ENCODE measurements at places on chromosomes 13 and 19.
A peak's percentile ranks its signal among the peaks of the same experiment; 100 is the strongest.

DNA sequence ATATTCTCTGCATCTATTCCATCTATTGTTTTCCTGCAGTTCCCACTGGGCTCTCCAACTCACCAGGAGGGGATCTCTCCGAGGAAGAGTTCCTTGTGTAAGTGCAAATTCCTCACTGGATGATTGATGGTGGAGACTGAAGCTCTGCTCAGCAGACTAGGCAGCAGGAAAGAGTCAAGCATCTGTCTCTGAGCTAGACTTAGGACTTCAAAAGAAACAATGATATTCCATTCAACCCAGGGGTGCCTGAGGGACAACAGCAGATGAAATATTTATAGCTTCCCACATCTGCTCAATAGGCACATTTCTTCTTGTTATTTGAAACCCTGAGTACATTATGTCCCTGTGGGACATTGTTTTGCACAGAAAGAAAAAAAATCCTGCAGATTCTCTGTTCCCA, at the start of the genes OR7A5 and OR7C1:
OR7A5 (minus strand) TSS at position 175 of the 400 bp plus-strand sequence. CDS start 6,944 bp downstream, outside the sequence.
OR7C1 (minus strand) TSS at position 175 of the 400 bp plus-strand sequence. CDS start 35,049 bp downstream, outside the sequence.
- DNase-seq = no peak

DNA sequence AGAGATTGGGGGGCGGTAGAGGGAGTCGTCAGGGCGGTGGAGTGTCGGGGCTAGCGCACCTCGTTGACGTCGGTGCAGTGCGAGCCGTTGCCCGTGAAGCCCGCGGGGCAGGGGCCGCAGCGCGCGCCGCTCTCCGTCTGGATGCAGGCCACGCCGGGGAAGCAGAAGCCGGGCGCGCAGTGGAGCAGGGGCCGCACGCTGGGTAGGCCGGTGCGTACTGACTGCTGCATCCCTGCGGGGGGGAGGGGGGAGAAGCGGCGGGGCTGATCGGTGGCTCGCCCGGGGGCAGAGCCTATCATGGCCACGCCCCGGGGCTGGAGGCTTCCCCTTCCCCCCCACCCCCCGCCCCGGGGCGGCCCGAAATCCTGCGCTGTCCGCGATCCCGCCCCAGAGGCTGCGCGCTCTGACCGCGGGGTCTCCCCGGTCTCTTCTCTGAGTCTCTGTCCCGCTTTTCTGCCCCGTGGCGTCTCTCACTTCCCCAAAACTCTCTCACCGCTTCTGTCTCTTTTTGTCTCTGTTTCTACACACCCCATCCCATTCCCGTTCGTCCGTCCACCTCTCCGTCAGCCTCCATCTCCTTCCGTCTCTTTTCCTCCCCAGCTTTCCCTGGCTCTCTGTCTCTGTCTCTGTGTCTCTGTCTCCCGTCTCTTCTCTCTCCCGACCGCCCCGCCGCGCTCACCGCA, 1.1 kb downstream of the COMP start:
- no peak for DNase-seq

GRCh38 chr13:41520660-41521630, 63.6 kb downstream of the RGCC start:
- DNase-seq = no peak

- DNase-seq = no peak
Observed at GRCh38 chr19:2239771-2240770, 3.4 kb downstream of the SF3A2 start.

- no peak for DNase-seq
Observed at GRCh38 chr13:80161219-80161618, 179.7 kb downstream of the SPRY2 start.

- DNase-seq = no peak
Observed at GRCh38 chr13:30212256-30212655, 95.1 kb downstream of the KATNAL1 start.

- no peak for DNase-seq
Observed at GRCh38 chr13:114067886-114068651, 64.4 kb downstream of the RASA3 start.

- DNase-seq = no peak
Observed at GRCh38 chr13:97834250-97834649, 119.2 kb upstream of the IPO5 start.

- DNase-seq = no peak
Observed at GRCh38 chr13:87536499-87536898, 134.7 kb upstream of the SLITRK5 start.

DNA sequence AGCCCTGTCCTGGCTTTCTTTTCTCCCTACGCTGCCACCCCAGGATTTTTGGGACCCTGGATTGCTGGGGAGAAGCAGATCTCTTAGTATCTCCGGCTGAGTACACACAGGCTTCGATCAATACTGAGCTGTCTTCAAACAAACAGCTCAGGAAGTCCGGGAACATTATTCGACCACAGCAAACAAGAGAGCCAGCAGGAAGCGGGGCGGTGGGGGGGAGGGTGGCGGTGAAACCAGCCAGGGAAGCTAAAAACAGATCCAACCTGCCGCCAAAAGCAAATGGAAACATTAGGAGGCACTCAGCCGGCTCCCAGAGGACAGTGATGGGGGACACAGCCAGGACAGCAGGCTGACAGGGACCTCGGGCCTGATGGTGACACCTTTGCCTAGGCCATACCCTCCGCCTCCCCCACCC, 12.2 kb upstream of the BCAM start:
- DNase-seq = peak; percentile 73

GRCh38 chr13:112933649-112934048, 35.4 kb upstream of the MCF2L start:
- DNase-seq = no peak

- DNase-seq = no peak
Observed at GRCh38 chr13:58908019-58908679, 1255.6 kb downstream of the DIAPH3 start.

DNA sequence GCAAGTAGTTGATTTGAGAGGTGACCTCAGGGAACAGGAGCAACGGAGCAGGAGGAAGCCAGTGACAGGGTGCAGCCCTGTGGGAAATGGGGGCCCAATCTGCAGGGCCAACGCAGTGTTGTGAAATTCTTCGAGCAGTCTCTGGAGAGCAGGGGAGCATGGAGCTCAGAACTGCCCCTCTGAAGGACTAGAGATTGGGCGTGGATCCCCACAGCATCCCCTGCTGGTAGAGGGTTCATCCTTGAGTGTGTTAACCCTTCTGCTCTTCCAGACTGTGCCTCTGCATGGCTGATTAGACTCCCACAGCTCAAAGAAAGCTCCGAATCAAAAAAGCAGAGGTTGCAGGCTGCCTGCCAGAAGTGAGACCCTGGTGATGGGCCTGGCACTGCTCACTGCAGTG, 77.9 kb upstream of the UQCRFS1 start:
- DNase-seq = no peak

DNA sequence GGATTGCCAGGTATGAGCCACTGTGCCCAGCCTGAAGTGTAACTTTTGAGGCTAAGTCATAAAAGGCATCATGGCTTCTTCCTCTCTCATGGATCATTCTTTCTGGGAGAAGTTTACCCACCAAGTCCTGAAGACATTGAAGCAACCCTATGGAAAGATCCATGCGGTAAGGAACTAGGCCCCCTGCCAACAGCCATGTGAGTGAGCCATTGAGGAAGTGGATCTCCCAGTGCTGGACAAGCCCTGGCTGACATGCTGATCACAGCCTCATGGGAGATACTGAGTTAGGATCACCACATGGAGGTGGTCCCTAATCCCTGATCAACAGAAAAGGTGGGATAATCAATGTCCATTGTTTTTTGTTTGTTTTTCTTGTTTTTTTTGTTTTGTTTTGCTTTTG, 3.3 kb upstream of the NUDT19 start:
- no peak for DNase-seq

DNA sequence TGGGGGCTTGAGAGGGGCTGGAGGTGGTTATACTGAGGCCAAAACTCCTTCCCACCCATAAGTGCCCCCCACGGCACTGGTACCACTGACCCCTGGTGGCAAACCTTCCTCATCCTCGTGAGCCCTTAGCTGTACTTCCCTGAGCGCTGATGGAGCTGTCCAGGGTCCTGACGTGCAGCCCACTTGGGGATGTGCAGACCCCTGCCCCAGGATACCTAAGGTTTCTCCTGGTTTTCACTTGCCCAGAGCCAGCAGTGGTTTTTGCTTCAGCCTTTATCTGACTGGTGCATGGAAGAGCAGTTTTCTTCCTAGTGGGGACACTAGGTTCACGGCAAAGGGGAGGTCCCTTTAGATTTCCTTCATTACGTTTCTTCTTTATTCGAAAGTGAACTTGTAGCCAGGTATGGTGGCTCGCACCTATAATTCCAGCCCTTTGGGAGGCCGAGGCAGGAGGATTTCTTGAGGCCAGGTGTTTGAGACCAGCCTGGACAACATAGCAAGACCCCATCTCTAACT, 28.7 kb upstream of the KCTD15 start:
- DNase-seq = no peak

GRCh38 chr19:1401138-1401888, at the start of gene GAMT:
GAMT (minus strand) TSS chr19:1401542; CDS start chr19:1401476, 66 bp downstream.
- no peak for DNase-seq

DNA sequence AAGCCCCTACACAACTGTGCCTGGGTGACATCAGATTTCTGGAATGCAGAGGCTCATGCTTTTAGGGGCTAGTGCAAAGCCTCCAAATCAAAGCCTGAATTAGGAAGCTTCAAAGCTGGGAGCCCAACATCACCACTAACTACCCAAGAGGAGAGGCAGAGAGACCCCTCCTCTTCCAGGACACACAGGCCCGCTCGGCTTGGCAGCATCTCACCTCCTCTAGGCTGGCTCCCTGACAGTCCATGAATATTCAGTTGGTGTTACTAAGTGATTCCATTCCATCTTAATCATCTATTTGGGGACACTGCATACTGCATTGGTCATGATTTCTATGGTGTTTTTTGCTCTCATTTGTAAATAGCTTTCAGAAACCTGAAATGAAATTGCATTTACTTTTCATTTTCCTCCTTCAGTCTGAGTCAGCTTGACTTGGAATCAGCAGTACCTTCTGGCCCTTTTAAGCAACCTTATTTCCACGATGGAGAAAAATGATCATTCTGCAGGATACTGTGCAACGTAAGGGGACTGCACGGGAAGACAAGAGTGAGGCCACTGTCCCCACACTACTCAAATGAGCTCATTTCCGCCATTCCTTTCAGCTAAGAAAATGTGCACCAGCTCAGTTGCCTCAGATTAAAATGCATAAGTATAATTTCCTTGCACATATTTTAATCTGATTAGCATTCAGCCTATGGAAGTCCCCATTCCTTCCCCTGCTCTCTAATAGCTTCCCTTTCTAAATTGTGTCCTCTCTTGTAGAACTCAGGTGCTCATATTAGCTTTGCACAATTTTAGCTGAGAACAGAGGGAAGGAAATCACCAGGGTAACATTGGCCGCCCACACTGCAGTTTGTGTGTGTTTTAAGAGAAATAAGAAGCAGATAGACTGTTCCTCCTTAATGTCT, 219.9 kb downstream of the RFC3 start:
- DNase-seq = no peak

DNA sequence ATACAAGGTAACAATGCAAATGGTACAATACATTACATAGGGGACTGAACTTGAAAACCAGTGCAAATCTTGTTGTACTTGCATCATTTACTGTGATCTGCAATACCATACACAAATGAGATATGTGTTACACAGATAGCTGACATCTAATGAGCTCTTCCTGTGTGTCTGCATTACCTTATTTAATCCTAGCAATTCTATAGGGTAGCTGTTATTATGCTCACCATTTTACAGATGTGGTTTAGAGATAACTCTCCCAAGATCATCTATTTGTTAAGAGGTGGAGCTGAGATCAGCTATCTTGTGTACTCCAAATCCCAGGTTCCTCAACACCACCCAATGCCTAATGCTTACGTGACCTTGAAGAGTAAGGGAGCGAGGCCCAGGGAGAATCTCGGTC, 21.4 kb upstream of the SERP2 start:
- DNase-seq = no peak

DNA sequence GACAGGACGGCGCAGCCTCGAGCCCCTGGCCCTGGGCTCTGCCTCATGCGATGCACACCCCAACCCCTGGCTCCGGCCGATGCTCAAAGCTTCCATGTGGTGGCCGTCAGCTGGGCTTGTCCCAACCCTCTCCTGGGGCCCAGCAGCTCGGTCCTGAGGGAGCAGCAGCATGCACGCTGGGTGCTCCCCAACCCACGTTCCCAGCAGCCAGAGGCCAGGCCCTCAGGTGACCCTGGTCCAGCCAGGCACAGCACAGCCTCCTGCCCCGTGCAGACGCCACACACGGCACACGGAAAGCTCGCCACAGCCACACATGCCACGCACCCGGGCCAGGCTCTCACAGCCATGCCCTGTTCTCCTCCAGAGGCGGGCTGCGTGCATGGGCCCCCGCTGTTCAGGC, 60.7 kb downstream of the IER2 start:
- no peak for DNase-seq

GRCh38 chr19:3823350-3823713, 37.2 kb upstream of the MATK start:
- no peak for DNase-seq

DNA sequence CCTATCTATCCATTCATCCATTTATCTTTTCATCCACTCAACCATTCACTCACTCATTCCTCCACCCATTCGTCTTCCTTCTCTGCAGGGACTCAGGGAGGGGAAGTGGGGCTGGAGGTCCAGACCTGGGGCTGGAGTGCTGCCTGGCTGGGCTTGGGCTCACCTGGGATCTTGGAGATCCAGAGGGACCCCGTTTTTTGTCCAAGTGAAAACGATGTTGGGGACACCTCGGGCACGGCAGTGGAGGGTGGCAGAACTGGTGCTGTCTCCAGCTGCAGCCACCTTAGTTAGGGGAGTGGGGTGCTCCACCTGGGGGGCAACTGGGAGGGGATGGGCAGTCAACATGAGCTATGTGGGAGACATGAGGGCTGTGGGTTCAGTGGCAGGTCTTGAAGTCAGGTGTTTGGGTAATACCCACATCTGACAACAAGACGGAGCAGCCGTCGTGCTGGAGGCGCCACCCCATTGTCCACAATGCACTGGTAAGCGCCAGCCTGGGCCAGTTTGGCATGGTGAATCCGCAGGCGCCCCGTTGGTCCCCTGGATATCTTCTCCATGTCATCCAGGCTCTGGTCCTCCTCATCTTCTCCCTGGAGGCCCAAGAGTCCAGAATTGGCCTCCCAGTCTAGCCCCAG, 10.2 kb downstream of the NPHS1 start:
- no peak for DNase-seq

DNA sequence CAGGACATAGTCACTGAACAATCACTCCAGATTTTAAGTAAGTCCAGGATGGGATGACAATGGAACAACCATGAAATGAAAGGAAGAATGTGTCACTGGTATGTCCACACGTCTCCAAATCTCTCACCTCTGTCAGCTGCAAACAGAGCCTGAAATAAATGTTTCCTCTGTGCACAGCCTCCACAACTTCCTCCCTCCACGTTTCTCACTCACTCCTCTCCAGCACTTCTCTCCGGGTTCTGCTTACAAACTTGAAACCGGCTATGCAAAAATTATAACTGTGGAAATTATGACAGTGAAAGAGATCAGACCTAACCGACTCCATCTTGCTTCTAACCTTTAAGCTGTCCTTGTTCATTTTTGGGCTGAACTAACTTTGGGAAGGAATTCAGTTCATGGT, 35.0 kb upstream of the ALOX5AP start:
- DNase-seq = no peak

Measured in pancreas (tissue), 10 donors.